ENCODE measurements at places on chromosomes 6 and 20.

GRCh38 chr20:35303382-35303734, 11.1 kb upstream of the FAM83C start:
- no peak for DNase-seq

DNA sequence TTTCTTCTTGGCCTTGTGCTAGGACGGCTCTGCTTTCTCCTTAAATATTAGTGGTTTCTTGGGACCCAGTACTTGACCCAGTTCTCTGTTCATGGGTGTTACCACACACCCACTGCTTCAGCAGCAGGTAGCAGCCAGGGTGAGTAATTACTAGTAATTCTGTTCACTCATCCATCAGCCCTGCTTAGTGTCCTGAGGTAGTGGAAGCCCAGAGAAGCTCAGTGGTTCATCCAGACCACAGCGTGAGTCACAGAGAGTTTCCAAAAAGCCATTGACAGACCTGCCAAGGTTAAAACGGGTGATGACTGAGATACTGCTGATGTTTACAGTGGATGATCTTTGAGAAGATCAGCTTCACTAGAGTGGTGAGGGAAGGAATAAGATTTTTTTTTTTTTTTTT, 51.7 kb upstream of the HINT3 start:
- DNase-seq, result no peak

- DNase-seq, result no peak
Measured at GRCh38 chr20:3797592-3798372, 1.7 kb downstream of the CDC25B start.

DNA sequence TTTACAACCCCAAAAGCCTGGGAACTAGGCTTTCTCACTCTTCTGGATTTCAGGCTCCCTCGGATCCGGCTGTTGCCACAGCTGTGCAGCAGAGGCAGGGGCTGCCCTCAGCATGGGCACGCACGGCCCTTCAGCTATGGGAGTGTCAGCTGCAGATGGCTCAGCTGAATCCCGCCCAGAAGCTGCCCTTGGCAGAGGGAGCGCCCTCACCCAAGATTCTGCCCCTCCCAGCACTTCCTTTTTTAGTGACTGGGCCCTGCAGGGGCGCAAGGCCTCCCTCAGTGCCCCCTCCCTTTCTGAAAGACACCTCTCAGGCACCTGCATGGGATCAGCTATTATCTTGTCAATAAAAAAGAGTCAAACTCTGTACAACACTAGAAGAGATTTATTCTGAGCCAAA, 67.9 kb upstream of the THBS2 start:
- DNase-seq, result no peak

DNA sequence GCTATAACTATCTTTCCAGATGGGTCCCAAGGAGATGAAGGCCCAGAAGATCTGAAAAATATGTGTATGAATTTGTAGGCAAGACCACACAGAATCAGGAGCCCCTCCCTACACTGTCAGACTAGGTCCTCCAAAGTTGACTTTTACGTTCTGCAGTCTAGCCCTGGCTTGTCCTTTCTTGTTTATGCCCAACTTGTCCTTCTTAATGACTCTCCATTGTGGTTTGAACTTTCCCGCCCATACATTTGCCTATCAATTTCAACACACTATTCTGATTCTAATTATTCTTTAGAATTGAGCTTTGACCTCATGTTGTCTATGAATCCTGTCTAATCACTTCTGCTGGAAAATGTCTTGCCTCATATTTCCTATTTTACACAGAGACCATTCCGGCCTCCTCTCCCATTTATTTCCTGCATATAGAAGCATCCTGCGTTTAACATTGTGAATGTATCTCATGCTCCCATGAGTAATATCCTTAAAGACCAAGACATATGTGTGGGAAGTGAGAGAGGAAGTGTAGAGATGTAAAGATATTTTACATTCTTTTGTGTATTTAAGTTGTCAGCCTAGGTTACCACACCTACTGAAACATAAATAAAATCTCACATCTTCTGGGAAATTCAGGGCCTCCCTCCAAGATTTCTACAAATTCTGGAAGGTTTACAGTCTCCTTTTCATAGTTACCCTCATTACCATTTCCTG, 348.3 kb downstream of the BCKDHB start:
- DNase-seq, result no peak

DNA sequence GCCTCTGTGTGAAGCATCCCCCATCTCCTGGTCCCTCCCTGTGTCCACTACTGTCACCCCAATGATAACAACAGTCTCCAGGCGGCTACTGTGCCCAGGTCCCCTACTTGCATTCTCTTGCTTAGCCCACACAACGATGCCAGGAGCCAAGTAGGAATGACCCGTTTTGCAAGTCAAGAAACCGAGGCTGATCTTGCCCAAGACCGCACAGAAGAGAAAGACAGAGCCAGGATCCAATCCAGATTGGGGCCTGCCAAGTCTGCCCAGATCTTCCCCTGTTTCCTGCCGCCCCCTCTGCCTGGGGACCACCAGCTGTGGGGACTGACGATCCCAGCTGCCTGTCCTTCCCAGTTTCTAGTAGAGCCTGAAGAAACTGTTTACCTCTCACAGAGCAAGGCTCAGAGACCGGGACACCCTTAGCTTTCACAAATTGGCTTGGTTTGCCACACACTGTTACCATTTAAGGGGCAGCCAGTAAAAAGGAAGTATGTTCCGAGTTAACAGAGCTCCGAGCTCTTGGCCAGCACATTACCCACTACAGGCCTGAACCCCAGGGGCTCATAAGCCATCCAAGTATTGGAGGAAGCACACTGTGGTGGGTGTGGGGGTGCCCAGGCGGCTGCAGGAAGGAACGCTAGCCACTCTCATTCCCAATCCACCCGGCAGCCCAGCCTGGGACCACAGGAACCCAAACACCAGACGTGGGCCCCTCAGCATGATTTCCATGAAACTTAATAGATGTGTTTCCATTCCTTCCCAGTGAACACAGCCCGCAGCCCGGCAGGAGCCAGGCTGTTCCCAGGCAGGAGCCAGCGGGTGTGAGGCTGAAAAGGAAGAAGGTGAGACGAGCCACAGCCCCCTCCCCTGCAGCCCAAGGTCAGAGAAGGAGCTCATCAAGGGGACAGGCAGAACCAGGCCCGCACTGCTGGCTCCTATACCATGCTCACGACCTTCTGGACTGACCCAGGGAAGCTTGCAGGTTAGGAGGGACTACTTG, 7.9 kb downstream of the KIAA1755 start:
- DNase-seq, result no peak

DNA sequence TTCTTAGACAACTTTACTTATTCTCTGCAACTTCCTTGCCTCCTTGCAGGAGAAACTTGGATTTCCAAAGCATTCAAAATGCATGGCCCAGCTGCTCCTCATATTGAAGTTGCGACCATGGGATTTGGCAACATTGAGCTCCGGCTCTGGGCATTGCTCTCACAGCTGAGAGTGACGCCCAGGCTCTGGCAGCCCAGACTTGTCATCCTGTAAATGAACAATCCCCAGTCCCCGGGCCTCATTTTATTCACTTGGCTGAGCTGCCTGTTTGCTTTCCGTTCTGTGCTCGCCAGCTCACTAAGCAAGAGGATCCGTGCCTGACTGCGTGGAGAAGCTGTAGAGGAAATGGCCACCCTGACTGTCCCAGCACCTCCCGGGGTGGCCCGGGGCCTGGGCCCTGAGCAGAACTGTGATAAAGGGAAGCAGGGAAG, 119.5 kb upstream of the CD93 start:
- no peak for DNase-seq

GRCh38 chr6:22575190-22575589, 5.8 kb downstream of the HDGFL1 start:
- no peak for DNase-seq

GRCh38 chr6:46730921-46731461, 4.2 kb downstream of the PLA2G7 start:
- no peak for DNase-seq

DNA sequence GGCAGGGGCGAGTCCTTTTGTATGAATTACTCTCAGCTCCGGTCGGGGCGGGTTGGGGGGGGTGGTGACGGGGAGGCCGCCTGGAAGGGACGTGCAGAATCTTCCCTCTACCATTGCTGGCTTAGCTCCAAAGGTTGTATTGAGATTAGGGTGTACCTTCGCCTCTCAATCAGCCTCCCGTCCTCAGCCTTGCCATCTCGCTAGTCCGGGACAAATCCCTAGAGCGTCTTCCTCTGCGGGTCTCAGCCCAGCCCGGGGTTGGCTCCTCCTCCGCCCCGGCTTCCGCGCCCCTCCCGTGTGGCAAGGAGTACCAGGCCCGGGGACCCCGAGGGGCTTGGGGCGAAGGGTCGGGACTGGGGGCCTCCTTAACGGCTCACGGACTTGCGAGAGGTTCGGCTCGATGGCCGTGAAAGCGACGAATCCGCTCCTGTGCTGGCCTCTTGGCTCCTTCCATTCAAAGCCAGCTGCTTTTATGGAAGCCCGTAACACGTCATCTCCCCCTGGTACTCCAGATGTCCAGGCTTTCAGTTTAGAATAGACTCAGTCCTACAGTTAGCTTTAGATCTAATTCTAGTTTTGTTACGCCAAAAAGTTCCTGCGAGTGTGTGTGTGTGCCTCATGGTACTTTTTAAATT, 636 bp upstream of the EEF1A1 start:
- DNase-seq, result peak; percentile 76

GRCh38 chr6:159983641-159984080, 14.8 kb downstream of the IGF2R start:
- no peak for DNase-seq

- no peak for DNase-seq
Measured at GRCh38 chr6:17318435-17319165, 37.4 kb downstream of the RBM24 start.

- DNase-seq, result no peak
Measured at GRCh38 chr6:2942914-2943563, 28.3 kb downstream of the SERPINB6 start.

GRCh38 chr6:6315660-6316059, 4.8 kb downstream of the F13A1 start:
- DNase-seq, result no peak

DNA sequence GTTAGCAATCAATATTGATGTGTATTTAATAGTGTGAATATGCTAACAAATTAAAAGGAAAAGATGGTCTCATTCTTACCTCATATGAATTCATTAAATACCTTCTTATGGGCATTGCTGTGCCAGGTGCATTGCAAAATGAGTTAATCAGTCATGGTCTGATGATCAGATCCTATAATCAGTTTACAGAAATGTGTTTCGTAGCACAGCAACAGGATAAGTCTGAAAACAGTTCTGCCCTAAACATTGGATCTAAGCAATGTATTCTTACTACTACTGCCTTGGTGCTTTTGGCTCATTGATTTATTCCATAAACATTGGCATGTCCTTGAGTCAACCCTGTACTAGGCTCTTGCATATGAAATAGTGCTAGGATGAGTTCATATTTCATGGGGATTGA, 417.0 kb upstream of the JAG1 start:
- no peak for DNase-seq

GRCh38 chr6:152957796-152958195, 25.0 kb downstream of the FBXO5 start:
- DNase-seq, result no peak

- DNase-seq, result no peak
Measured at GRCh38 chr6:12351672-12352071, 61.5 kb downstream of the EDN1 start.

GRCh38 chr6:56532766-56533551, 109.7 kb downstream of the DST start:
- no peak for DNase-seq

DNA sequence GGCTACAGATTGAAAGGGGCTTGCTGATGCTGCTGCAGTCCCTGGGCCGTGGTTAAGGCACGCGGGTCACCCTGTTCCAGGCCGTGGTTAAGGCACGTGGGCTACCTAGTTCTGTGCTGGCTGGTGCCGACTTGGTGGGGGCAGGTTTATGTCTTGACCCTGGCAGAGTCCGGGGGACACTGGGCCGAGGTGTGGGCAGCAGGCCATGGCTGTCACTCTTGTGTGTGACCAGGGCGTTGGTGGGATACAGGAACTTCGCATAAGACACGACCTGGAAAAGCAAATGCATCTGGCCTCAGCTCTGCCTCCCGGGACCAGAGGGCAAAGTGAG, 6.4 kb downstream of the RPS21 start:
- DNase-seq, result no peak

- no peak for DNase-seq
Measured at GRCh38 chr6:40148882-40149573, 214.8 kb upstream of the MOCS1 start.

DNA sequence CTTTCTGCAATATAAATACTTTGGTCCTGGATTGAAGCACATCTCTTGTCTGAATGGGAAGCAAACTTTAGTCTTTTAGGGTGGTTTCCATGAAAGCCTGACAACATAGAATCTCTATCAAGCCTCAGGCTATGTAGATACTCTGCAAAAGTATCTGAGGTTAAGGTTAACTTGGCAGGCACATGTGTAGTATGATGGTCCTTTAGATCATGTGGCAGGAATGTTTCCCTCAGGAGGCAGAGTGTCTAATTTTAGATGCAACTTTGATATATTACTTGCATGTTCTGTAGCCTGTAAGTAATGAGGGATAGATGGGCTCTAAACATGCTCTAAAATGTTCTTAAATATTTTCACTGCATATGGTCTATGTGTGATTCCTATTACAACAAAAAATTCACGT, 8.2 kb downstream of the MYB start:
- no peak for DNase-seq

GRCh38 chr6:139262519-139263300, 29.1 kb downstream of the TXLNB start:
- DNase-seq, result no peak

- DNase-seq, result no peak
Measured at GRCh38 chr20:59781226-59781625, 152.2 kb downstream of the SYCP2 start.

GRCh38 chr6:45692021-45692420, 314.3 kb upstream of the SUPT3H start:
- DNase-seq, result no peak

DNA sequence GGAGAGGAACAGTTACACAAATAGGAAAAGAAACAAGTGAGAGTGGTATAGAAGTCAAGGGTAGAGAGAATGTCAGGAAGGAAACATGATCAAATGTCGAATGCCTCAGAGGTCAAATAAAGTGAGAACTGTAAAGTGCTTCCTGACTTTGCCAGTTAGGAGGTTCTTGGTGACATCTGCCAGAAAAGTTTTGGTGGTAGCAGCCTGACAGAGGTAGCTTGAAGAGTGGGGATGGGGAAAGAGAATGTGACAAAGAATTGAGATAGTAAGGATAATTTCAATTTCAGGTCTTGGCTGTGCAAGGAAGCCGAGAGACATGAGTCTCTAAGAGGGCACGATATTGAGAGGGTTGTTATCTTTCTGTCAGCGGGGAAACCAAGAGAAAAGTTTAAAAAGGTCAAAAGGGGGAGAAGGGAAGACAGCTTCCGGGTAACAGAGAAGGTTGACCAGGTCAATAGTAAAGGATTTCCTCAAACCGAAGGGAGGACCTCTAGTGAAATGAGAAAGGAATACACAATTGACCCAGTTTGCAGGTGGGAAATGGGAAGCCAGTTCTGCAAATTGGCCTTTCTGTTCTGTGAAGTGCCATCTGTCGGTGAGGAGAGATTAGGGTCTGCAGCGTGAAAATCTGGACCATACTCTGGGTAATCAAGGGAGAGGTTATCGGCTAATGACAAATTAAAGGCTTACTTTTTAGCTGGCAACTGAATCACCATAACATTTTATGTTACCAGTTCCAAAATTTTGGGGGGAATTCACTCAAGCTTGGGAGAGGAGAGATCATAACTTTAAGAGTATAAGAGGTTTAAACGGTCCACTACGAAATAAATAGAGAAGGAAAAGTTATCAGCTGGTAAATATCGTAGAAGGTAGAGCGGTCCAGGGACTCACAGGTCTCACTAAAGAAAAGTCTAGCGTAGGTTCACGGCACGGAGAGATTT, 973 bp upstream of the BRD2 start:
- DNase-seq, result no peak

GRCh38 chr20:17925141-17925939, 43.3 kb downstream of the SNX5 start:
- no peak for DNase-seq

GRCh38 chr6:154783229-154783628, 50.0 kb downstream of the SCAF8 start:
- no peak for DNase-seq

All from esophagus squamous epithelium (tissue), 5 donors.